ENCODE measurements at places on chromosomes 11 and 22.

GRCh38 chr11:2576549-2576948 is 123.2 kb downstream of the KCNQ1OT1 start:
- no peak for ATAC-seq

GRCh38 chr11:57643802-57644201 is 5.9 kb downstream of the YPEL4 start:
- ATAC-seq: no peak

GRCh38 chr11:1763796-1764661 is at the start of gene CTSD:
TSS of gene CTSD (minus strand) at chr11:1763927. CDS start at chr11:1763859, 68 bp downstream.
- ATAC-seq: peak; percentile 89

GRCh38 chr22:44755417-44755816 is 3.0 kb downstream of the ARHGAP8 start:
- no peak for ATAC-seq

- ATAC-seq: no peak
These were observed 407.0 kb upstream of the B3GAT1 start for GRCh38 chr11:134819041-134819440.

- no peak for ATAC-seq
These were observed 2.1 kb downstream of the RNF141 start for GRCh38 chr11:10538924-10539323.

- ATAC-seq: no peak
These were observed 96.9 kb downstream of the MORC2 start for GRCh38 chr22:30871391-30872284.

DNA sequence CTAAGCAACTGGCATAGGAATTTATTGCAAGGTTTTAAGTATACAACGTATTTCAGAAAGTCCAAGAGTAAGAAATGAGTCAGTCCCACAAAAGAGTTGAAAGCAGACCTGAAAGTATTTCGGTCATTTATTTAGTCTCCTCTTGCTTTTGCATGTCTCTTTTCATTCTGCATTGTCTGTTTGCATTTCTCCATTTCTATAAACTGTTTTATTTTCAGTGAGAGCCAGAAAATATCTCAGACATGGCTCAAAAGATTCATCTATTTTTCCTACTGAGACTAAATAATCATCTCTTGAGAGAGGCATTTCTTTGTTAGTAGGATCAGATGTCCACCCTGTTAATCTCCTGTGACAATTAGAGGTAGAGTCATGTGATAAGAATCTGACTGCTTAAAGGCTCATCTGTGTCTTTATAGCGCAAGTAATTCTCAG is 219.1 kb upstream of the CCDC179 start:
- no peak for ATAC-seq

DNA sequence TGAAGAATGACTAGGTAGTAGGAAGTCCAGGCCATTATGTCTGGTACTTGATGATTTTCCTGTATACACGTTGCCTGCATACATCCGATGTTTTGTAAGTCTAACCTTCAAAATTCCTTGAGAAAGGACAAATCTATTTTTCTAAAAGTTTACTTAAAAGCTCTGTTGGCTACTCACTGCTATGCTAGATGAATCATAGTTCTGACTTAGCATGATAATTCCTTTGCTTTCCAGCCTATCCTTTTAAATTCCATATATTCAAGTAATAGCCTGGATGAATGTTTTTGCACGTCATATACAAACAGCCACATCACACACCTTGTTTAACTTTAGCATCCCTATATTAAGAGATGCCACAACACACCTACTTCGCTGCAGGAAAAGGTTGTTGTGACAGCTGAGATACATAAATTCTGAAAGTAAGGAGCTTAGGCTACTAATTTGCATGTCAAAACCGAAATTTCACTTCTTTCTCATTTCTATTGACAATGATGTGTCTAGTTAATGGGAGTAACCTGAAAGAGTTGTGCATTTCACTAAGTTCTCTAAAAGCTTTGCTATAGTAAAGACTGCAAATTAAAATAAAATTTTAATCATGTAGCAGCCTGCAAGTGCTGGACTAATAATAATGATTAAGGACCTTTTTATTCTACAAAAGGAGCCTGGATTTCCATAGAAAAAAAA is 1116.4 kb downstream of the JRKL start:
- no peak for ATAC-seq
